ENCODE measurements at places on chromosomes 12 and 14.

- no peak for DNase-seq
Measured at GRCh38 chr14:104462651-104463630, 116.6 kb upstream of the C14orf180 start.

GRCh38 chr12:64088431-64089349 is 133.4 kb downstream of the KICS2 start:
- peak; percentile 23 for DNase-seq

DNA sequence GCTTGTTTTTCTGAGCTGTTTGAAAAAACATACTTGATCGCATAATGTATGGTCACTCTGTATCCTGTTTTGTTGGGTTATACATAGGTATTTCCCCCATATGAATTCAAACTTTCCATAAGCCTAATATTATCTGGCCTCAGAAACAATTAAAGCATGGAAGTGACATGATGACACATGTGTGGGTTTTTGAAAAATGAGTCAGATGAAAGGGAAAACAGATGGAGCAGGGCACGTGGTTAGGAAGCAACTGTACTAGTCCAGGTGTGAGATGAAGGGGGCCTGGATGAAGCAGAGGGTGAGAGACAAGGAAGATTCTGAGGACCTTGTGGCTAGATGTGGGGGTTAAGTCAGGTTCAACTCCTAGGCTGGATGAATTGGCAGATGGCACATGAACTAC is 92.7 kb upstream of the DNM1L start:
- no peak for DNase-seq

- peak; percentile 5 for DNase-seq
Measured at GRCh38 chr12:132357623-132358186, 28.3 kb upstream of the GALNT9 start.

DNA sequence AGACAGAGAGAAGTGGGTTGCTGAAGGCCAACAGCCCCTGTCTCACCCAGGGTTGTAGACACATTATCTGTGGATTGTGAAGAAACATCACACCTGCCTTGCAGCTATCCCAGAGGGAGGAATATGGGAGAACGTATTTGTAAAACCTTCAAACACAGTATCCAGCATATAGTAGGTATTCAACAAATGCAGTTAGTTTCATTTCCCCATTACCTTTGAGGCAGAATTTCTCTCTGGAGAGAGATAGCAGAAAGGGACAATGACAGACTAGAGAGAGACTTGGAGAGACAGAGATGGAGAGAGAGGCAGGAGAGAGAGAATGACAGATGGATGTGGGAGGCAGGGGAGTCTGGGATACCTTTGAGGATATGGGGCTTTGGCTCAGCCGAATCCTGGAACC is 62.0 kb downstream of the WSCD2 start:
- DNase-seq: no peak

GRCh38 chr12:23217667-23218066 is 592.7 kb downstream of the ETNK1 start:
- DNase-seq: no peak

- no peak for DNase-seq
Measured at GRCh38 chr12:2094597-2094996, 41.8 kb downstream of the CACNA1C start.

DNA sequence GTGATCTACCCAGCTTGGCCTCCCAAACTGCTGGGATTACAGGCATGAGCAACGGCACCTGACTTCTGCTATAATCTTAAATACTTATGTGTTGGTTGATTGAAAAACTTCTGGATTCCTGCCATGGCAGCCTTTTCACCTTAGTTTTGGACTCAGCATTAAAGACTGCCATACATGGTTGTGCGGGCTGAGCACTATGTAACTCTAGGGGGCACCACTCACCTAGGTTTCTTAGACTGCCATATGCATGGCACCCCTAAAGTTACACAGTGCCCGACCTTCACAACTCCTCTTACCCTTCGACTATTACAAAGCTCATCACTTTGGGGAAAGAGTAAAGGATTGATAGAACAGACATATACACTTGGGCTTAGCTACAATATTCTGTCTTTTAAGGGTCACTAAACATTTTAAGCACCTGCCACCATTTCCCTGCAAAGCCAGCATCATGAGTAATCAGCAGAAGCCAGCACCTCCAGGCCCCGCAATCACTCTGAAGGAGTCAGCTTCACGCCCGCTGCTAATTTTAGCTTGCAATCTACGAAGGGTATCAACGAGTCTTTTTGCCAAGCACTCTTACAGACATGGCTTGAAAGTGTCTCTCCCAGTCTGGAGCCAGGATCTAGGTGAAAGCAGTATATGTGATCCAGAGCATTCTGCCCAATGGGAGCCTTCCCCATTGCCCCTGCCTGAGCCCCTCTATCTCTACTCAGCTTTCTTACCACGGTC is 59.8 kb downstream of the SUDS3 start:
- DNase-seq: no peak

- DNase-seq: no peak
Measured at GRCh38 chr14:52797653-52798052, 6.2 kb upstream of the GNPNAT1 start.

DNA sequence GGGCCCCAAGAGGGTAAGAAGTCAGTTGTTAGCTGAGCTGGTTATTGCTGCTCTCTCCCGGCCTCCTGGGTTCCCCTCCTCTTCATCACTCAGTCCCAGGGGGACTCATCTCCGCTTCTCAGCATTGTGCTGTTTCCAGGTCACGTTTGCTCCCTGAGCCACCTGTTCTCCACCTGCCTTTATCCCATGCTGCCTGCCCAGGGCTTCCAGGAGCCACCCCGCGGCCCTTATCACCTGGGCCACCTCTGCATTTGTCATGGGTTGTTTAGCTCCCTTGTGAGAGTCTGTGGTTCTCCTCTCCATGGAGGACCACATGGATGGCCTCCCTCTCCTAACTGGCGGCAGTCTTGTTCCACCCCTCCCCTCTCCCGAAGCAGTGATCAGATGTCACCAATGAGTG is 36.0 kb downstream of the SYNDIG1L start:
- no peak for DNase-seq

- DNase-seq: no peak
Measured at GRCh38 chr14:38209572-38210557, 2.2 kb downstream of the SSTR1 start.

DNA sequence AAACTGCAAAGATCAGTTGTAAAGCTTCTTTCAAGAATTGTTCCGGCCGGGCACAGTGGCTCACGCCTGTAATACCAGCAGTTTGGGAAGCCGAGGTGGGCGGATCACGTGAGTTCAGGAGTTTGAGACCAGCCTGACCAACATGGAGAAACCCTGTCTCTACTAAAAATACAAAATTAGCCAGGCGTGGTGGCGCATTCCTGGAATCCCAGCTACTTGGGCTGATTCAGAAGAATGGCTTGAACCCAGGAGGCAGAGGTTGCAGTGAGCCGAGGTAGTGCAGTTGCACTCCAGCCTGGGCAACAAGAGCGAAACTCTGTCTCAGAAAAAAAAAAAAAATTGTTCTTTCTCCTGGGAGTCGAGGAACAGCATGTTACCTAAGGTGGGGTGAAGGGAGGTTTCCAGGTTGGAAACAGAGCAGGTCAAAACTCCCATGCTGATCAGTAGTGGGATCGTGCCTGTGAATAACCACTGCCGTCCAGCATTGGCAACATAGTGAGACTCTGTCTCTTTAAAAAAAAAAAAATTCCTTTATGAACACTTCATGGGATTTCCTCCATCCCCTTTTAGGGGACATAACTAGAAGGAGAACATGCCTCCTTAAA is 13.9 kb downstream of the FBXO34 start:
- DNase-seq: no peak

DNA sequence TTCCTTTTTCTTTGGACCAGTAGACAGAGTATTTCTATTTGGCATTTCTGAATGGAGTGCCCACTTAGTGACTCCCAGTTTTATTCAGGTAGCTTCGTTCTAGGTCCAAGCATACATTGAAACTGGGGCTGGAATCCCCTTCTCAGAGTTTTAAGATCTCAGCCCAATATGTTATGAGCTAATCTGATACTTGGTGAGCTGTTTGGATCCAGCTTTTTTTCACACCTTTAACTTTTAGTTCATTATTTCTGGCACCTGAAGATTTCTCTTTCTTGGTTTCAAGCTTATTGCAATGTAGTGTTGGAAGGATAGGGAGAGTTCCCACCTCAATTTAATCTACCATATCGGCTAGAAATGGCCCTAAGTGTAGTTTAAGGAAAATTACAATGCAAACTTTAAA is 53.5 kb upstream of the CCDC198 start:
- no peak for DNase-seq

DNA sequence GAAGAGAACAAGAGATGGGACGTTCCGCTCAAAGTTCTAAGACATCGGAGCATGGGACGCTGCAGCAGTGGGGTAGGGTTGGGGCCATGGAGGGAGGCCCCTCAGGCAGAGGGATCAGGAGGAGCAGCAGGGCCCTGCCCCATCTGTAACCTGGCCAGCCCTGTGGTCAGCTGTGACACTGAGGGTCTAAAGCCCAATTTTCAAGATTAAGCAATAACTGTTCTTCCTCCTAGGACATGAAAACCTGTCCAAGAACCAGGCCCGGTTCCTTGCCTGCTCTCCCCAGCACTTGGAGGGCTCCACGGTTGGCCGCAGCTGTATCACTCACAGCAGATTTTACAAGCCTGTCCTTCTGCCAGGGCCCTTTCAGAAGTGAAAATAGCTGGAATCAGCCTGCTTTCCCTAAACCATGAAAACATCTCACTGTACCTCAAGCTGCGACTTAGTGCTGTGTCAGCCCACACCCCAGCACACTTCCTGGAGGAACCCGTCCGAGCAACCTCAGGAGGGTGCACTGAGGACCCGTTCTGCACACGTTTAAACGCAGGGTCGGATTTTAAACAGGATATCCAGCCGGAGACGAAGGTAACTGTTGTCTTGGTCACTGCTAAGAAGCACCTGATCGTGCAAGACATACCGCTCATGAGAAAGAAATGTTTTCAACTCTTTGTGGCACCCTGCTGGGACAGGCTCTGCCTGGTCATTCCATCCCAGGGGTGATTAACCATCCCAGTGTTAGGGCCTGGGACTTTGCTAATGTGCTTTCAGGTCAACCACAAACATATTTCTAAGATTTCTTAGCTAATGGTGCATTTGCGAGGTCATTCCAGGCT is 201.9 kb upstream of the DIO3 start:
- peak; percentile 68 for DNase-seq

- no peak for DNase-seq
Measured at GRCh38 chr12:48716168-48716492, 377 bp downstream of the CCNT1 start.

DNA sequence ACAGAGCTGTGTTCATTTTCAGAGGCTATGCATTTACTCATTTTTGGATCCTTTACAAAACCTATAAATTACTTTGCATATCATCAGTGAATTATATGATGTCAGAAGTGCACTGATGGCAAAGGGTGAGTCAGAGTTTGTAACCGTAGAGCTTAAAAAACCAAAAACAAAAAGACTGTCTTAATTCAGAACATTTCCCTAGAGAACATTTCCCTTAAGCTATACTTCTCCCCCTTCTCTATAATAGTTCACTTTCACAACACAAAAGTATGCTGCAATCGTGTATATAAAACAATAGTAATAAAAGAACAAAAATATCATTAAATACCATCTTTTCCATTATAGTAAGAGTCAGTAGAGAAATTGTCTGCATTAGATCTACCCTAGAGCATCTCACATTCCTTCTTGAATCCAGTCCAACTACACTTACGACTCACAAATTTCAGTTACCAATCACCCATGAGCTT is 934.9 kb downstream of the LRFN5 start:
- DNase-seq: no peak

DNA sequence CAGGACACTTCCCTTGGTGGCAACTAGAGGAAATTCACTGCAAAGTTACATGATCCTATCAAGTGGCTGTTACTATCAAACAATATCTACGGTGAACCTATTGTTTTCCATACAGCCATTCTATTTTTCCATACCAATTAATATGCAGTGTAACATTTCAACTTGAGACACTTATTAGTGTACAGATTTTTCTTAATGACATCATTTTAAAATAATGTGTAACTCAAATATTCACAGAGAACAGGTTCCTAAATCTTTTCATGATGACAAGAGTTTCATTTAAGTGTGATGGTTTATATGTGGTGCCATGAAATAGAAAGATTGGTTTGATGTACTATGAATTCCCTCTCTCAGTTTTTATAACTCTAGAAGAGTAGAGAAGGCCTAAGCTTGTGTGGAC is 291.2 kb upstream of the SOX5 start:
- no peak for DNase-seq

GRCh38 chr12:24921251-24922038 is 27.5 kb downstream of the BCAT1 start:
- DNase-seq: no peak

- no peak for DNase-seq
Measured at GRCh38 chr12:115378291-115378690, 694.3 kb upstream of the TBX3 start.

DNA sequence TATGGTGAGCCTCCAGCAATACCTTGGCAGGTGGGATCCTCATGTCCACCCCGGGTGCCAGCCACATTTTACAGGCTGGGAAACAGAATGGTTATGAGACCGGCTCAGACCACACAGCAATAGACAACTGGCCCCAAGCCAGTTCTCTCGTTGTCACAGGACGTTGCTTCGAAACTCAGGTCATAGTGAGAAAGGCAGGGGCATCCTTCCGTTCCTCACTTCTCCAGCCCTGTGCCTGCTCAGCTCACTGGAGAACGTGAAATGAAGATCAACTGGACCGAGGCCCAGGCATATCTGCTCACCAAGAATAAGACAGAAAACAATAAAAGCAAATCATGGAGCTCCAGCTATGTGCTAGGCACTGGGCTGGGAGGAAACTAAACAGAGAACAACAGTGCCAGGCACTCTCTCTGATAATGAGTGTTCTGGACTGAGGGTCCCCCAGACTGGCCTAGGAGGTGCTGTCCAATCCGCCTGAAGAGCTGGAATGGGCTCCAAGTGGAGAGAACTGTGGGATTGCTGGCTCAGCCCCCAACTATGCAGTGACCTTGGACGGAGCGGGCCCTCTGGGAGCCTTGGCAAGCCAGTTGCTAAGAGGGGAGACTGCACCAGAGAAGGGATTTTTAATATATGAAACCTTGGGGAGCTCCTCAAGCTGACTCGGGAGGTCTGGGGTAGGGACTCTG is 18.8 kb upstream of the FAIM2 start:
- peak; percentile 57 for DNase-seq

- DNase-seq: no peak
Measured at GRCh38 chr12:78088391-78088832, 257.7 kb downstream of the NAV3 start.

GRCh38 chr12:132647858-132648257 is 29.3 kb downstream of the P2RX2 start:
- no peak for DNase-seq
